Stimulated activated CD4-positive, alpha-beta T cell treated with anti-CD3 and anti-CD28 coated beads, Interleukin-1b, Interleukin-23, amount 100 ng/mL, for 1 hour (primary cell): ENCODE measurements at places on chromosomes 11 and 22.

DNA sequence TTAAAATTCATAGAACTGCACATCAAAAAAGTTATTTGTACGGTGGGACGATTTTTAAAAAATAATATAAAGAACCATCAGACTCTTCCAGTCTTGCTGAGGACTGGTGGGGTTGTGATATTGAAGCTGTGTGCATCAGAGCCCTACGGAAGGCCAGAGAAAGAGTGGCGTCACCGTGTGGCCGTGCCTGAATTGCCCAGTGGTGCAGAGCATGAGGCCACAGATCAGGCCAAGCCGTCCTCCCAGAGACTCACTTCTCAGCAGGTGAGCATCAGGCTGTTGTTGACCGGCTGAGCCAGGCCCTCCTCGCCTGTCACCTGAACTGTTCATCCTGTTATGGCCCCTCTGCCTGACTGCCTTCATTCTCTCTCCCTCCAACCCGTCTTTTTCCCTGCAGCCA lies 1013.9 kb downstream of the TBC1D22A start:
- DNase-seq: no peak

GRCh38 chr11:43941257-43941994 lies 1.0 kb upstream of the C11orf96 start:
- no peak for DNase-seq

DNA sequence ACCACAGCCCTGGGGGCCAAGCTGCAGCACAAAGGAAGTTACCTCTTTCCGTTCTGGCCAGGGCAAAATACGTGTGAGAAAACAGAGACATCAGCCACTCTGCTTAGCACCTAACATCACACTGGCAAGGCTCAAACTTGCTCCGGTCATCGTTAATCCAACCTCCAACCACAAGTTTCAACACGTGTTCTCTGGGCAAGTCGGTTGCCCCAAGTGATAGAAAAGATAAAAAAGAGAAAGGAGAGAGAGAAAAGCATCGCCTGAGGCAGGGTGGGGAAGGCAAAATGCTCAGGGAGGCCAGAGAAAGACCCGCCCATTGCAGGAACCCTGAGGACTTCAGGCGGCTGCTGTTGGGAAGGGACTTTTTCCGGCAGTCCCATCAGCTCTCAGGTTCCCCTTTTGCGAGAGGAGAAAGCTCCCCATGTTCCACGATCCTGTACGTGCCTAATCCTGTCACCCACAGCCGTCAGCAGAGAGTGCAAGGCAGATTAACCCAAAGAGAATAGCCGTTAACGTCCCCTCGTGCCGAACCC lies 18.5 kb upstream of the B4GALNT4 start:
- no peak for DNase-seq

GRCh38 chr22:49210606-49211005 lies 617.1 kb downstream of the BRD1 start:
- no peak for DNase-seq

DNA sequence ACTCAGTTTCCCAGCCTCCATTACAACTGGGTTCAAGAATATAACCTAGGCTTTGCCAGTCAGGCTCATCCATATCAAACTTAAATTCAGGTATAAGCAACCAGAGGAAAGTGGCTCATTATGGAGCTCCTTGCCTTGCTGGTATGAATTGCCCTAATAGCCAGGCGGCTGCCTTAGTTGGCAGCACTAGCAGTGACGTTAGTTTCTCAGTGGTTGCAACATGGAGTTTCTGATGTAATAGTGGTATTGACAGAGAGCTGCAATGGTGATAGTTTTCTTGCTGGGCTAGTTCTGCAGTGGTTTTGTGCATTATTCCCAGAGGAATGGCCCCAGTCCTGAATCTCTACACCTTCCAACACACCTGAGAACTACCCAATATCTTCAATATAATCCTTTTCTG lies 3.8 kb upstream of the TMEM123 start:
- no peak for DNase-seq
